Aorta (tissue), 5 donors: ENCODE measurements at places on chromosomes 2 and 18.

- no peak for DNase-seq
Observed at GRCh38 chr2:939936-940601, 10.6 kb upstream of the SNTG2 start.

GRCh38 chr2:68110102-68110501, 47.3 kb upstream of the C1D start:
- DNase-seq, result no peak

DNA sequence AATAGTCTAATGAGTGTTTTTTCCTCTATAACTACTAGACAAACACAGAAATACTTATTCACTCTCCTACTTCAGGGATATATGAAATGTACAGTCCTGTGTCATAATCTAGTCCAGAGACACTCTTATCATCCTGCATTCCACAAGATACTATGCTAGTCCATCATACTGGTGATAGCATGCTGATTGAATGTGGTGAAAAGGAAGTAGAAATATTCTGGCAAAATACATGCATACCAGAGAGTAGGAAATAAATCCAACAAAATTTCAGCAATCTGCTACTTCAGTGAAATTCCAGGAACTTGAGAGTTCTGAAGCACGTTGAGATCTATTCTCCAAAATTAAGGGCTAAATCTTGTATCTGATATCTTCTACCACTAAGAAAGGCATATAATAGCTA, 353.9 kb downstream of the PID1 start:
- no peak for DNase-seq

DNA sequence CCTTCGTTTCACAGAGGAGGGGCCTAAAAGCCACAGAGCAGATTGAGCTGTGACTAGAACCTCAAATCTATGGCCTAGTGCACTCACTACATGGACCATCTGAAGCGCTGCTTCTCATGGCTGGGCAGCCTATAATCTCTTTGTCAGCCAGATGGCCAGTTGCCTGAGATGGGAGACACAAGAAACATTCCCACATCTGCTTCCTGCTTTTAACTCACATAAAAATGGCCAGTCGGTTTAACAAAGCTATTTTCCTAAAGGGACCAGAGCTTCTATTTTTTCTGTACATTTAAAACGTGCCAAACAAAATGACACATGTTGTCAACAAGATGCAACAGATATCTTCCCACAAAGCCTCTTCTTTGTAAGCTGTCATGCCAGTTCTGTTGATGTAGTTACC, 173.8 kb downstream of the GFPT1 start:
- DNase-seq, result no peak

- peak; percentile 39 for DNase-seq
Observed at GRCh38 chr2:240216167-240216566, 75.7 kb upstream of the OTOS start.

DNA sequence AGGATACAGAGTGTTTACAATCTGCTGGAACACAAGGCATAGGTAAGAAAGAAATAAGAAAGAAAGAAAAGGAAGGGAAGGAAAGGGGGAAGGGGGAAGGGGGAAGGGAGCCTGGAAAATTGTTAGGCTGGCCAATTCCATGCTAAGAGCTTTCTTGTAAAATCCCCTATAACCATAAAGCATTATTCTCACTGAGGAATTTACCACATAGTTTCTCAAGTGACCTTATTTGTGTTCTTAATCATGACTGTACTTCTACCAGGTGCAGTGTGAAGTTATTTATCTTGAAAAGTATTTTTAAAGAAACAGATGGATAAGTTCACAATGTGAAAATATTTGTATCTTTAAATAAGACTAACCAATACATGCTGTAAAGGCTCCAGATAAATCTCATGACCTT, 39.2 kb upstream of the KIDINS220 start:
- no peak for DNase-seq

GRCh38 chr2:40213071-40213470, 238.8 kb downstream of the SLC8A1 start:
- DNase-seq, result no peak

DNA sequence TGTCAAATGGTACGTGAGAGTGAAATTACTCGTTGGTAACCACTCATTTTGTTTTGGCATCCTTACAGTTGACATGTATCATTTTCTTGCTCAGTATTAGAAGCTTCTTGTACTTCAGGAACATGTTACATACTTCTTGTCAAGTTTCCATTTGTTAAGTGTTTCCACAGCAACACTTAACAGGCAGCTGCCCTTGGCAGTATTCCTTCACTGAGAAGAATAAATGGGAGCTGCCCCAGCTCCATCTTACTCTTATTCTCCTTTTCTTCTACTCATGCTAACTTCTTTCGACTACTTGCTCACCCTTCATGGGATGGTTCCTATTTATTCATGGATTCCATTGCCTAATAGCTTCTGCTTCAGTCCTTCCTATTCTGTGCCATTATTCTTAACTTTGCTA, 60.1 kb upstream of the TUBA3E start:
- no peak for DNase-seq

GRCh38 chr2:241636182-241637017, 558 bp downstream of the THAP4 start:
- DNase-seq, result peak; percentile 84

- no peak for DNase-seq
Observed at GRCh38 chr2:169259402-169259801, 102.9 kb downstream of the LRP2 start.

DNA sequence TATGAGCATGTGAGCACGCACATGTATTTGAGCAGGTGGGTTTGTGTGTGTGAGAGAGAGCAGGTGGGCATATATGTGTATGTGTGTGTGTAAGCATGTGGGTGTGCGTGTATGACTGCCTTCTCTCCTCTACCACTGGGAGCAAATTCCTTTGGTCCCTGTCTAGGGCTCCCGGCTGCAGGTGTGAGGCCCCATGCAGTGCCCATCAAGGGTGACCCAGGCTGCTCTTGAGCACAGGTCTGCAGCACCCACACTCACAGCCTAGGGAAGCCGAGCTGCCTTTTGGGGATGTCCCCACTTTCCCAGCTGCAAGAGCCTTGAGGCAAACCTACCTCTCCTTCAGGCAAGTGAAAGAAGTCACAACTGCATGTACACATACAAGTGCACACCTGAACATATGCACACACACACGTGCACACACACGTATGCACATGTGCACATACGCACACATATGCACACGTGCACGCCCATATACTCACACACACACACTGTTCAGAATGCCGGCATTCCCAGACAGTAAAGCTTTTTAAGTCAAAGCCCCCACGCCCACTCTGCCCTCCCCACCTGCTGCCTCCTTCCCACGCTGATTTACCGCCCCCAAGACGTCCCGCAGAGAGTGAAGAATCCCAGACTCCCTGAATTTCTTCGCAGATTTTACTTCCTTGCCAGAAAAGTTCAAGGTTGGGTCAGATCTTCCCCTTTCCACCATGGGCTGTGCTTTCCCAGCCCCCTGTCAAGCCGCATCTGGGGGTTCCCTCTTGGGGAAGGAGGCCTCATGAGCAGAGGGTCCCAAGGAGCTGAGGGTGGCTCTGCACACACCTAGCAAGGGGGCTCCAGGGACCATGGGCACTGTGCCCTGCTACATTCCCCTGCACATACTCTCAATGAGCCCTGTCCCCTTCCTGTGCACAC, 170.6 kb downstream of the TWIST2 start:
- no peak for DNase-seq

DNA sequence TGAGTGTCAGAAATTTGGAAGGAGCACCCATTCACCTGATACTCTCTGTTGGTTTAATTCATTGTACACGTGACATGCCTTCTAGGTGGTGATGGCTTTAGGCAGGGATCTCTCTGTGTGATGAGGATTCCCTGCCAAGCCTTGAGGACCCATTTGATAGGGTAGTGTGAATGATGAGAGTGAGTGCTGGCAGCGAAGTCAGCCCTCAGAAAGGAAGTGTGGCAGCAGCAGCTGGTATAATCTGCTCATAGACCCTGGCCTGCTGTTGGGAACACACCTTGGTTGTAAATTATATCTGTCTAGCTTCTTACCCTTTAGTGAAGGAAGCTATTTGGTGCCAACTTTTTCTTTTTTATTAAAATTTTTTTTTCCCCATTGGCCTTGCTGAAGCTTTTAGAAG, 164.5 kb downstream of the HAUS1 start:
- no peak for DNase-seq

DNA sequence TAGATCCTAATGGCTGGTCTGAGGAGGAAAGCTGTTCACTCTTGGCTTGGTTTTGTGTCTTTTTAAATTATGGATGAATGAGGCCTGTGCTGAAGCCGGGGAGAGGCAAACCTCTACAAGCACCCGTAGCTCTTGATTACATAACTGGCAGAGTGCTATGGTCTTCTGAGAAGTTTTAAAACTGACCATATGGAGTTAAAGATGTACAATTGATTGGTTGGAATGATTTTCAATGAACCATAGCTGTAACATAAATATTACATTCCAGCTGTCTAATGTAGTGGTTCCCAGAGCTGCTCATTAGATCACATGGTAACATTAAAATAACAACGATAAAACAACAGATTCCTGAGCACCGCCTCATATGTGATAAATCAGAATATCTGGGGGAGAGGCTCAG, 71.1 kb upstream of the MAP4K3 start:
- no peak for DNase-seq

DNA sequence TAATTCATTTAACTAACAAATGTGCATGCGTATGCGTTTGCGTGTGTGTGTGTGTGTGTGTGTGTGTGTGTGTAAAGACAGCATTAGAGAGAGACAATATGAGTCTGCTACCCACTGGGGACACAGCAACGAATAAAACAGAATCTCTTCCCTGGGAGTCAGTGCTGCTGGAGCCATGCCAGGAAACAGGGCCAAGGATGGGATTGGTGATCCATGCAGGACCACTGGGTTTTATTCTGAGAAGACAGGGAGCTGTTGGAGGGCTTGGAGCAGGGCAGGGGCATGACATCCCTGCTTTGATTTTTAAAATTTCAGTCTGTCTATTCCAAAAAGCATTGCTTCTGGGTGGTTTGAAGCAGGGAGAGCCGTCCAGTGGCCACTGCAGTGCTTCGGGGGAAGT, 62.9 kb downstream of the PDCL3 start:
- DNase-seq, result no peak

- no peak for DNase-seq
Observed at GRCh38 chr2:224440988-224441387, 39.1 kb upstream of the FAM124B start.

- DNase-seq, result no peak
Observed at GRCh38 chr2:173058097-173058496, 17.5 kb upstream of the MAP3K20 start.

GRCh38 chr18:31261792-31262582, 56.0 kb upstream of the DSG1 start:
- DNase-seq, result no peak

DNA sequence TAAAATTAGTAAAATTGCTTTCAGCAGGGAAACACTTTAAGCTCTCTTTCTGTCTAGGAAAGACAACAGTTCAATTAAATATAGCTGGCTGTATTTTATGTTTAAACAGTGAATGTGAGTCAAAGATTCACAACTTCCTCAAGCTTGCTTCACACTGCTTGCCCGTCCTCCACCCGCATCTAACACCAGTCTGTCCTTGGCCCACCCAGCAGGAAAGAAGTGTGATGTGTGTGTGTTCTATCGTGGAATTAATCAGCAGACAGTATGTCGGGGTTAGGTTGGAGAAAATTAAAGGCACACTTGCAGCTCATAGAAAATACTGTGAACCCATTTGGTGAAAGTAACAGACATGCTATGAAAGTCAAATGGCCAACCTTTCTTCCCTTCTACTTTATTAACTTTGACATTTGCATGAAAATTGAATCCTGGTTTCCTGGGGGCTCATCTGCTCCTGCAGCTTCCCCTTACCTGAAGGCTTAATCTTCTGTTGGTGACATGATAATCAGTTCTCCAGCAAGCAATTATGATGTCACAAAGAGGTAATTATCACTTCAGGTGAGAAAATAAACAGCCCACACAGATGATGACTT, 182.0 kb downstream of the UXS1 start:
- no peak for DNase-seq

GRCh38 chr2:160736148-160737028, 242.8 kb upstream of the RBMS1 start:
- DNase-seq, result no peak
